Activated CD4-positive, alpha-beta T cell treated with anti-CD3 and anti-CD28 coated beads, Interleukin-2, amount 10 ng/mL, durations not matched to agents 7 days and 5 days (primary cell): ENCODE measurements at places on chromosomes 2 and 18.
A peak's percentile ranks its signal among the peaks of the same experiment; 100 is the strongest.

GRCh38 chr18:74291472-74291770 lies 342 bp downstream of the CYB5A start:
- H3K4me3 ChIP-seq: peak overlapping the region; percentile 84
- peaks cover 10% of the 10 kb centered on the region for H3K4me1 ChIP-seq
- no peaks in the 10 kb centered on the region for H3K27me3 ChIP-seq
- H3K36me3 ChIP-seq: peaks cover 2% of the 10 kb centered on the region
- no peak overlapping the region for H3K27ac ChIP-seq

DNA sequence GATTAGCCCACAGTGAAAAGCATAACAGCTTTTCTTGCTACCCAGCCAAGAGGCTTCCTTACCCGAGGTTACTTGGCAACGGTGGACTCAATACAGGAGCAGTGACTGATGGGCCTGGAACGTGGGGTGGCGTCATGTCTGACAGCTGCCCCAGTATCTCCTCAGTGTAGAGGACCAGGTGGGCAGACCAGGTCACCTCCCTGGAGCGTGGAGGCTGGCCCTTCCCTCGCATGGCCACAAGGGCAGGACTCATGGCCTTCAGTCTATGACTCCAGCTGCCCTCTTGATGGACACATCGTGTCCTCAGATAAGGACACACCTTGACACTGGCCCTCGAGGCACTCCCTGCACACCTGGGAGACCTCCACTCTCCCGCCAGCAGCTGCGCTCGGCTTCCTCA lies 6.4 kb downstream of the ASPRV1 start:
- H3K27ac ChIP-seq: no peak overlapping the region
- no peak for DNase-seq
- peaks cover 27% of the 10 kb centered on the region for H3K27me3 ChIP-seq
- no peak overlapping the region for H3K4me3 ChIP-seq

DNA sequence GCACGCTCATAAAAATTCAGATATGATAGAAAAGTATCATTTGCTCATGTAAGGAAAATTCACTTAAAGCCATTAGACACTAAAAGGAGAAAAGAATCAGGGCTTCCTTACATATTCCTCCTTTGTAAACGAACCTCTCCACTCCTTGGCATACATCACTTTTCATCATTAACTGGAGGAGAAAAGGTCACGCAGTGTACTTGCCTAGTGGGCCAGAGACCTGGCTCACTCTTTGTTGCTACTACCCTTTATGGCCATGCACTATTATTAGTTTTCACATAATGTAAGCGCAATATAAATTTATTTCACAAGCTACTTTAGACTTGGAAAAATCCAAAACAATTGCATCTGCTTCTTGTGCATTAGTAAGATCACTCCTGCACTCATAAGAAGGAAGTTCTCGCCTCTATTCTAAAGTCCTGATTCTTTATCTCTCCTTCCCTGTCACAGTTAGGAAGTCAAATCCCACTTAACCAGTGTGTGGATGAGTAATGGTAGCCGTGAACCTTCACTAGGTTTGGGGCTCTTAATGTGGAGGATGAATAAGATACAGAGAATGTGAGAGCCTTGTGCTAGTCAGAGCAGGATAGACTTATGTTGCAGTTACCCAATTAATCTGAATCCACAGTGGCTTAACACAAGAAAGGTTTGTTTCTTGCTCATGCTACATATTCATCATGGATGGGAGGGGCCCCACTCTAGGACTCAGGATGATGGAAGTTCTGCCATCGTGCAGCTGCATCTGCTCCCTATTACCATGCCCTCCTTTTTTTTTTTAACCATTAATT lies 115.0 kb upstream of the GLS start:
- H3K36me3 ChIP-seq: no peaks in the 10 kb centered on the region
- DNase-seq: no peak
- H3K27me3 ChIP-seq: no peaks in the 10 kb centered on the region
- H3K27ac ChIP-seq: no peak overlapping the region
- H3K4me3 ChIP-seq: no peak overlapping the region

- H3K27ac ChIP-seq: no peak overlapping the region
- H3K27me3 ChIP-seq: peaks cover 47% of the 10 kb centered on the region
- no peak for DNase-seq
- no peaks in the 10 kb centered on the region for H3K36me3 ChIP-seq
- peaks cover 10% of the 10 kb centered on the region for H3K4me1 ChIP-seq
- H3K4me3 ChIP-seq: no peak overlapping the region
These were observed 69.2 kb upstream of the HNRNPA3 start for GRCh38 chr2:177143444-177143843.

GRCh38 chr2:30522421-30522820 lies 75.4 kb downstream of the LCLAT1 start:
- H3K4me3 ChIP-seq: no peak overlapping the region
- no peaks in the 10 kb centered on the region for H3K27me3 ChIP-seq
- peaks cover 40% of the 10 kb centered on the region for H3K36me3 ChIP-seq
- H3K27ac ChIP-seq: no peak overlapping the region
- H3K4me1 ChIP-seq: no peaks in the 10 kb centered on the region

- H3K4me3 ChIP-seq: no peak overlapping the region
- H3K27me3 ChIP-seq: peaks cover 11% of the 10 kb centered on the region
- no peak for DNase-seq
- H3K36me3 ChIP-seq: no peaks in the 10 kb centered on the region
- H3K4me1 ChIP-seq: no peaks in the 10 kb centered on the region
These were observed 10.6 kb upstream of the BIN1 start for GRCh38 chr2:127117603-127118002.

- DNase-seq: no peak
- peaks cover 9% of the 10 kb centered on the region for H3K4me1 ChIP-seq
- H3K4me3 ChIP-seq: no peak overlapping the region
- no peaks in the 10 kb centered on the region for H3K36me3 ChIP-seq
- no peak overlapping the region for H3K27ac ChIP-seq
These were observed 278.0 kb upstream of the MGAT5 start for GRCh38 chr2:133975676-133976428.

GRCh38 chr2:71700041-71700657 lies 246.8 kb downstream of the DYSF start:
- no peak overlapping the region for H3K27ac ChIP-seq
- H3K36me3 ChIP-seq: no peaks in the 10 kb centered on the region
- no peak overlapping the region for H3K4me3 ChIP-seq
- H3K27me3 ChIP-seq: no peaks in the 10 kb centered on the region
- no peaks in the 10 kb centered on the region for H3K4me1 ChIP-seq

DNA sequence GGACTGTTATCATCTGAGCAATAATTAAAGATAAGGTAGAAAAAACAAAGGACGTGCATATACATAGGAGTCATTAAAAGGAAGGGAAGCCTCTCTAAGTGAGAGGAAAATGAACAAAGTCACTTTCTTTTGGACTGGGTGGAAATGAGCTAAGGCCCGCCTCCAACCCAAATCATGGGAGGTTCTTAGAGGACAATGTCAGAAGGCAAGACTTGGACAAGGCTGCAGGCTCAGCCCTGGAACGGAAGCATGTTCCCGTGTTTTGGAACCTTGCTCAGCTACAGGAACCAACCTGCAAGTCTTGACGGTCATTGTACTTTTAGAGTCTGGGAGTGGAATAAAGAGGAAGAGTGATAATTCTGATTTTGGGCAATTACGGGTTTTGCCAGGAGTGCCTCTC lies 59.4 kb upstream of the EPB41L3 start:
- H3K36me3 ChIP-seq: no peaks in the 10 kb centered on the region
- DNase-seq: no peak
- H3K4me3 ChIP-seq: no peak overlapping the region
- no peaks in the 10 kb centered on the region for H3K4me1 ChIP-seq

DNA sequence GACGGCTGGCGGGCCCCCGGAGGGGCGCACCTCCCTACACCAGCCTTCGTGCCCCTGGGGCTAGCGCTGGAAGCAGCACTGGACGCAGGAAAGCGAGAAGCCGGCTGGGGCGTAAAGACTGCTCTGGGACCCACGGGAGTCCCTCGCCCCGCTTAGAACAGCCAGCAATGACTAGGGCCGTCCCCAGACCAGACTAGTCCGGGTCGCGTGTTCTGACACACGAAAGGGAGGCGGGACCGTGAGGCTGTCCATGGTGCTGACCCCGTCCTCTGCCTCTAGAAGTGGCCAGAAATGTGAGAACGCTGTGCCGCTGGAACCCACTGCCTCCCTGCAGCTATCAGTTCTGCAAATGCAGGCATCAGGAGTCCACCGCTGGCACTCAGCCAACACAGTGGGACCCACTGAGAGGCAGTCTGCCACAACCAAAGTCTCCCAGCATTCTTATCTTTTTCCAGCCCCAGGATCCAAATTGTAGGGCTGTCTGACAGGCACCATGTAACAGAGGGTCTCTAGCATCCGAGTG lies at the start of gene UCN:
Gene UCN, minus strand, starts transcription at position 87 of the 523 bp plus-strand sequence. CDS start 550 bp downstream, outside the sequence.
- H3K4me1 ChIP-seq: peaks cover 4% of the 10 kb centered on the region
- H3K4me3 ChIP-seq: no peak within 1 kb of the TSS
- peaks cover 19% of the 10 kb centered on the region for H3K36me3 ChIP-seq
- H3K27me3 ChIP-seq: peaks cover 24% of the 10 kb centered on the region
- no peak for DNase-seq
- no peak within 1 kb of the TSS for H3K27ac ChIP-seq

DNA sequence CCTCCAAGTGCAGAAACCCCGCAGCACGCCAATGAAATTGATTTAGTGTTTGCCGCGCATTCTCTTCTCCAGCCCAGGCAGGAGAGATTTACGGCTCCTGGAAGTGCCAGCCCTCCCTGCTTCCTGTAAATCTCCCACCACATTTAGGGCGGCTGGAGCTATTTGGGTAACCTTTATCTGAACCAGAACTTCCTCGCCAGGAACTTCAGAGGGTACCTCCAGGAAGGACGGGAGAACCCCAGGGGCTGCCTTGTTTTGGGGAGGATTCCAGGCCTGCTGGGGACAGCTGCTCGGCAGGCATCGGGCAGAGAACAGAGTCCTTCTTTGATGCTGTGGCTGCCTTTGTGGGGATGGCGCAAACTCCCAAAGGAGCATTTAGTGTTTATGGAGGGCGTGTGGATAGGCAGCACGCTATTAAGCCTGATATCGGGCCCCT lies 122.0 kb upstream of the MYCN start:
- no peak overlapping the region for H3K4me3 ChIP-seq
- DNase-seq: no peak
- H3K27me3 ChIP-seq: peaks cover 25% of the 10 kb centered on the region
- H3K36me3 ChIP-seq: no peaks in the 10 kb centered on the region
- no peaks in the 10 kb centered on the region for H3K4me1 ChIP-seq

DNA sequence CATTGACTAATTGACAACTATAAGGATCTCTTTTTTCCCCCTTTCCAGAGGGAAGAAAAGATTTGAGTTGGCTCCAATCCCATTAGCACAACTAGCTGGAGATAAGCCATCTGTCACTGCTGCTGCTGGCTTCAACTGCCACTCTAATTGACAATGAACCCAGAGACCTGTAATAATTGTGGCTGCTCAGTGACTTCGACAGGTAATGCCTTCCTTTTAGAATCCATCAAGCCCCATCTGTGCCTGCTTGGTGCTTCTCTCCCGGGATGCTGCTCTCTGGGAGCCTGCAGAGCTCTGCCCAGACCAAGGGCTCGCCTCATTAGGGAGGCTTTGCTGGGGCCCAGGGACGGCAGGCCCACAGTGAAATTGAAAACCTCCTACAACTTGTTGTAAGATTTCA lies 376.7 kb upstream of the SOX11 start:
- no peaks in the 10 kb centered on the region for H3K27me3 ChIP-seq
- no peak for DNase-seq
- no peak overlapping the region for H3K27ac ChIP-seq
- no peak overlapping the region for H3K4me3 ChIP-seq
- H3K36me3 ChIP-seq: no peaks in the 10 kb centered on the region

DNA sequence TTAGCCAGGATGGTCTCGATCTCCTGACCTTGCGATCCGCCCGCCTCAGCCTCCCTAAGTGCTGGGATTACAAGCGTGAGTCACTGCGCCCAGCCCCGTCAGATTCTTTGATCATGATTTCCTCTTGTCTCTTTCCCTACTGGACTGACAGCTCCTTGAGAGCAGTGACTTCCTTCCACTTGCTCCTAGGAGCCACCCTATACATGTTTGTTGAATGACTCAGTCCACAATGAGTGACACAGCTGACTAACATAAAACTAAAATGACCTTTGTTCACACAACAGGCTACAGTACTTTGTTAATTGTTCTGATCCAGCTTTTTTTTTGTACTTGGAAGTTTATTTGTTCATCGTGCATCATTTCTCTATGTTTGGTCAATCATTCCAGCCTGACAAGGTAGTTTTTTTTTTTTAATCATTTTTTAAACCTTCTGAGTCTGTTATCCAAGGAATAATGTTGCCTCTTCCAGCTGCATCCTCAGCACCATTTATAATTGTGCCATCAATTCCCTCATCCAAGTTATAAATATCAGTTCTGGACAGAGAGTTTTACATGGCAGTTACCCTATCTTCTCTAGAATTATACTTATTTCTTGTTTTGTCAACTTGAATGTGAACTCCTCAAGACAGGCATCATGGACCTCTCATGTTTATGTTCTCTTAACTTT lies 42.9 kb upstream of the TUBA3E start:
- H3K4me3 ChIP-seq: no peak overlapping the region
- no peaks in the 10 kb centered on the region for H3K4me1 ChIP-seq
- peaks cover 14% of the 10 kb centered on the region for H3K27me3 ChIP-seq

DNA sequence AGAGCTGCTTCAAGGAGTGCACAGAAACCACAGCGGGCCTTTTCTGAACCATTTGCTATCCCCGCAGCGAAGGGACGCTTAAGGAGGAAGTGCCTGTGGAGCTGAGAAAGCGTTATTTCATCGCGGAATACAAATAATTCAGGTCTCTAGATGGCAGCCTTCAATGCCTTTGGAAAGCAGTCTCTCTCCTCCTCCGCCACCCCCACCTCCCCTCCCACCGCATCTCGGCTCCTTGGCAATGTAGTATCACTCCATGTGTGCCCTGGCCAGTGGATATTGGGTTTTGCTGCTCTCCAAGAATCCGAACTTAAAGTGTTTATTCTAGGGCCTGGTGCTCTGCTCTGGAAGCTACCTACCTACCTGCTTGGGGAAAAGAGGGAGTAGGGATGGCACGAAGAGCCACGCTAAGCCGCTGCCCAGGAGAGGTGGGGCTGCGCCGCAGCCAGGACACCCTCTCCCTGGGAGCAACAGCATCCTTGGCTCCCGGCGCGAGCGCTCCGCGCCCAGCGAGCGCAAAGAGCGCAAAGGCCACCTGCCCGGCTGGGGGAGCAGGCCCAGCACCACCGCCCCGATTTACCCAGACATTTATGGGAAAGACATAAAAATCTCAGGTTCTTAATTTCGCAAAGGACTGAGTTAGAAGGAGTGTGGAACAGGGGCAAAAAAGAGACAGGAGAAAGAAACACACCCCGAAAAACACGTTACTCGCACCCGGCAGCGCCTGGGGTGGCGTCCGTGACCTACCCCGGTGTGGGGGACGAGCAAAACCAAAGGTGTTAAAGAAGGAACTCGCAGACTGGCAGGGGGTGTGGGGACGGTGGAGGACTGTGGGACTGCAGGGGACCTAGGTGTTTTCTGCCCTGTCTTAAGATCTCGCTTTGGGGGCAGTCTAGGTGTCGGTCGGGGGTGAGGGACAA lies 1.0 kb downstream of the SPHKAP start:
- no peak for DNase-seq
- no peaks in the 10 kb centered on the region for H3K4me1 ChIP-seq
- H3K27ac ChIP-seq: peak overlapping the region; percentile 46
- no peak overlapping the region for H3K4me3 ChIP-seq

- no peaks in the 10 kb centered on the region for H3K27me3 ChIP-seq
- no peaks in the 10 kb centered on the region for H3K4me1 ChIP-seq
- no peak overlapping the region for H3K27ac ChIP-seq
- no peak overlapping the region for H3K4me3 ChIP-seq
These were observed 76.1 kb upstream of the NOSTRIN start for GRCh38 chr2:168726375-168726774.
